AG10803 (cell line): ENCODE measurements at places on chromosomes 11 and 22.
A peak's percentile ranks its signal among the peaks of the same experiment; 100 is the strongest.

GRCh38 chr22:29635734-29636357 lies 32.4 kb downstream of the NF2 start:
- peak; percentile 76 for DNase-seq

DNA sequence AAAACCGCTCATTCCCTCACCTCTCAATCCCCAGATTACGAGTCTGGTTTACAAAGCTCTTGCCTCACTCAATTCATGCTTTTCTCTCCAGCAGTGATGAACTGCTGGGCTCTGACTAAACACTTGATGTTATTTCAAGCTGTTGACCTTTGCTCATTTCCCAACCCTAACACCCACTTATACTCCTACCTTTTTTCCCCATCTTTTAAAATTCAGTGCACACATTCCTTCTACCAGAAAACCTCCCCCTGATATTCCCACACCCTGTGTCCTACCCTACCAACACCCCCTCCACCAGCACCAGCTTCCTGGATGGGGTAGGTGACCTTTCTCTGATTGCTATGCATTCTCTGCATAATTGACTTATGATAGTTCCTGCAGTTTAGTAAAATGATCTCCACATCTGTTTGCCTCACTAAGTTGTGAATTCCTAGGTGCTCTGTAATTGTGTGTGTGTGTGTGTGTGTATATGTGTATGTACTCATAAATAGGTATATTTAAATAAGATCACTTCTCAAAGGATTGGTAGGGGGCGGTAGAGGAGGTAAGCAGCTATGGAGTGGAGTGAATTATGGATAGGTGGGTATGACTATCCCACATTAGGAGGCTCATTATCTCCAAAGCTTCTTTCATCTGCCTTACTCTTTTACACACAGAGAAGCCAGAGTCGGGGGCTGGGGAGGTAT lies 842 bp downstream of the HEPACAM start:
- peak; percentile 86 for DNase-seq

DNA sequence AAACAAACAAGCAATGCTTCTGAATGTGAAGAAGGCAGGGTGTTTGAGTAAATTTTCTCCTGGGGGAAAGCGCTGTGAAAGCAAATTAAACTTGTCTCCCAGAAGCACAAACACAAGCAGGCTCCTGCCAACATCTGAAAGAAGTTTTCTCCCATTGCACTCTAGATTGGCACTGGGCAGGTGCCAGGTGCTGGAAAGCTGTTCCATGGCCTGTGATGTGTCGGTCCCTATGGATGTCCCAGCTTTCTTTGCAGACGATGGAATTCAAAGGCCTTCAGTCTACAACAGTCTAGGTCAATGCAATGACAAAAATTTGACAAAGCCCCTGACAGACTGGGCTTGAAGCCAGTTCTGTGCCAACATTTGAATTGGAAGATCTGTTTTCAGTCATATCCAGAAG lies 246.1 kb upstream of the NARS2 start:
- DNase-seq, result no peak

DNA sequence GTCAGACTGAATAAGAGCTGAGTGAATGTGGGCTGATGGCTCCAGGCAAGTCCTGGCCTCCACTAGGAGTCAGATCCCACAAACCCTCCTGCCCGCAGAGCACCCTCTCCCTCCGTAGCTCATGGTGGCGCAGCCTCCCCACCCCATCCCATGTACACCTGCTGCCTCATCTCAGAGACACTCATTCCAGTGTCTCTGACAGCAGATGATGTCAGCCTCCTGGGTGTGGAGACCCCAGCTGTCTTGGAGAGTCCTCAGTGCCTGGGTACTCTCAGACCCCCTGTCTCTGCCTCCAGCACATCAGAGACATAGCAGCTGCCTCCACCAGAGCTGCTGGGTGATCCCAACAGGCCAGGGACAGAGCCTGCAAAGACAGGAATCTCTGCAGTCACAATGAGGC lies 9.5 kb downstream of the IGLL5 start:
- DNase-seq, result no peak

DNA sequence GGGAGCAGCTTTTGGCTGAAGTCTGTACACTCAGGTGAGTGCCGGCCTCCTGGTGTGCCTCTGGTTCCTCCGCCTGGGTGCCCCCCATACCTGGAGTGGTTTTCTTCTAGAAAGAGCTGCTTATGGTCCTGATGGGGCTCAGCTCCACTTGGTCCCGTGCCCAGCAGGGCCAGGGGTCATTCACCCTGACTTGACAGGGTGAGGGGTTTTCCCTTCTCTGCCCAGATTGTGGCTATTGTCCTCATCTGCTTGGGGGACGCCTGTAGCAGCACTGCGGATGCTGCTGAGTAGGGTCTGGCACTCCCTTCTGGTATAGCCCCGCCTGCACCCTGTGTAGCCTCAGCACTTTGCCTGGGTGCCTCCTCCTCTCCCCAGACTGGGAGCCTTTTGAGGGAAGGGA lies 8.2 kb downstream of the OMP start:
- DNase-seq, result no peak

DNA sequence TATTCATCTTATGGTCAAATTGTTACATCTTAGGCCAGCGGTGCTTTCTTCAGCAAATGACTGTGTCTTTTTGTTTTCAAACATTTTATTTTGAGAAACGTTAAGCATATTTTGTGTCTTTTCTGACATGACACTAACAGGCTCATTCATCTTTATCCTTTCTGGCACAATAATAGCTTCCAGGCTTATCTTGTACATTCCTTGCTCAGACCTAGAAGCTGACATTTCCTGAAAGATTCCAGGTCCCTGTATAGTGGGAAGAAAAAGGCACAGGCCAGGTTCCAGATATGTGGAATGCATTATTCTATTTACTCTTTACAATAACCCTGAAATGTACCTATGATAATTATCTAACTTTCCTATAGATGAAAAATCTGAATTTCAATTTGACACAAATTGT lies 379.1 kb upstream of the B3GAT1 start:
- no peak for DNase-seq

GRCh38 chr11:9760193-9760575 lies 96.3 kb downstream of the SWAP70 start:
- peak; percentile 99 for DNase-seq

DNA sequence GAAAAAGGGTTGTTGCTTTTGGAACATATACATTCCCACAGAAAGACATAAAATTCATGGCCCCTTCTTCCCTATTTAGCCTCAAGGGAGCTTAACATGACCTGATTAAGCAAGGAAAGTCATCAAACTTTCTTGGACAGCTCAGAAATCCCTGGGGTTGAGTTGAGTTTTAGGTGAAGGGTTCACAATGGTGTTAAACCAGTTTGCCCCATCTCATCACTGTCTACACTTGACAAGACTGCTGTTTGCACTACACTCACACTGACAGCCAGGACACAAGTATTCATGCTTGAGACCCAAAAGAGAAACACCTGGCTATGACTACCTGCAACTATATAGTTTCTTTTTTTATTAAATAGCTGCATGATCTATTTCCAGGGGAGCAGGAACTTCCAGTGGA lies 209.8 kb upstream of the TMEM45B start:
- no peak for DNase-seq

GRCh38 chr22:30969532-30970355 lies 679 bp downstream of the TUG1 start:
- peak; percentile 45 for DNase-seq

- DNase-seq, result peak; percentile 17
These were observed 39.6 kb upstream of the HORMAD2 start for GRCh38 chr22:30040499-30041260.

GRCh38 chr11:2991452-2992233 lies 486 bp downstream of the NAP1L4 start:
- DNase-seq, result peak; percentile 29

GRCh38 chr22:43090130-43090789 lies 1.1 kb upstream of the TTLL1 start:
- DNase-seq, result peak; percentile 89

DNA sequence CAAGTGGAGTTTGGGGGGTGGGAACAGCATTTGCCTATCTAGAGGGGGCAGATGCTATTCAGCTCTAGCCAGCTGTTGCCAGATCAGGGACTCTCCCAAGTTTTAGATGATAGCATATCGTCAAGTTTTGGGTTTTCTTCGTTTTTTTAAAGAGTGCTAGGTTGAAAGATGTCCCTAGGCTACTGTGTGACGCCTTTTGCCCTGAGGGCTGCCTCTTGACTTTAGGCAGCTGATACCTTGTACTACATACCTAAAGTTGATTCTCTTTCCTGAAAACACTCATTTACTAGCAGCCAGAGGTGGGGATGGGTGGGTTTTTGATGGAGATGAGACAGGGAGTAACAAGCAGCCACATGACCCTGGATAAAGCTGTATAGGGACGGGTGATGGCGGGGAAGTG lies 87.1 kb downstream of the ABTB2 start:
- DNase-seq, result no peak

GRCh38 chr11:118194835-118195627 lies 18.6 kb upstream of the SCN2B start:
- peak; percentile 74 for DNase-seq

- no peak for DNase-seq
These were observed 28.2 kb upstream of the LIPT2 start for GRCh38 chr11:74521666-74522252.

DNA sequence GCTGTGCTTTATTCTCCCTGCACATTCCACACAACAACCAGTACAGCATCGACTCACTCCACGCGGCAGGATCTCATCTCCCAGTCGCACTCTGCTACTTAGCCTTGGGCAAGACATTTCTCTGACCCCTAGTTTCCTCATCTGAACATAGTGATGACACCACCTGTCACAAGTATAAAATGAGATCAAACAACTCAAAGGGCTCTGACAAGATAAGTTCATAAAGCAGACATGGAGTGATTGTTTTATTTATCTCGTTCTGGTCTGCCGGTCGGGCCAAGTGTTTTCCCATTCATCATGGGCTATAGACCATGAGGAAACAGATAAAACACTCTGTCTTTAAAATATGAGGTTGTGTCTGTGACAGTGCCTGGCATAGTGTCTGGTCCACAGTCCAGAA lies 35.0 kb downstream of the DSCAML1 start:
- DNase-seq, result no peak

DNA sequence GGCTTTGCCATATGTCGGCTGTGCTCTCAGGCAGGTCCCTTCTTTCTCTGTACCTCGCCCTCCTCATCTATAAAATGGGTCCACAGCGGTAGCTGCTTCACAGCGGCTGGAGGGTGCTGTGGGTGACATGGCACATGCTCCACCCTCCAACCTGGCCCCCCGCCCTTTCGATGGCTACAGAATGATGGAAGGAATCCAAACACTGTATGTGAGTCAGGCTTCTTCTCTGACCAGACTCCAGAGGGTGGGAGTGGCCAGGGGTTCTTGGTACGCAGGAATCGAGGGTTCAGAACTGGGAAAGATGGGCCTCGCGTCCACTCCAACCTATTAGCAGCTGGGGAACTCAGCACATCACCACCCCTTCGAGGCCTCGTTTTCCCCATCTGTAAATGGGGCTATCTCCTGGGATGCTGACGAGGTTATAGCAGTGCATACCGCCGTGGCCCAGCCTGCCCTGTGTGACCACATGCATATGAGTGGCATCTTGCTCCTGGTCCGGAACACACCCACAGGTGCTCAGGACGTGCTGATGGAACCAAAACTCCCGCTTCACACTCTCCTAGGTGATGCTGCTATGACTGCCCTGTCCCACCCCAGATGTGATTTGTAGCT lies 26.4 kb downstream of the MN1 start:
- peak; percentile 60 for DNase-seq

GRCh38 chr11:92986585-92986984 lies 17.1 kb downstream of the MTNR1B start:
- no peak for DNase-seq

GRCh38 chr11:66188580-66188979 lies 79.9 kb upstream of the RAB1B start:
- DNase-seq, result peak; percentile 56

DNA sequence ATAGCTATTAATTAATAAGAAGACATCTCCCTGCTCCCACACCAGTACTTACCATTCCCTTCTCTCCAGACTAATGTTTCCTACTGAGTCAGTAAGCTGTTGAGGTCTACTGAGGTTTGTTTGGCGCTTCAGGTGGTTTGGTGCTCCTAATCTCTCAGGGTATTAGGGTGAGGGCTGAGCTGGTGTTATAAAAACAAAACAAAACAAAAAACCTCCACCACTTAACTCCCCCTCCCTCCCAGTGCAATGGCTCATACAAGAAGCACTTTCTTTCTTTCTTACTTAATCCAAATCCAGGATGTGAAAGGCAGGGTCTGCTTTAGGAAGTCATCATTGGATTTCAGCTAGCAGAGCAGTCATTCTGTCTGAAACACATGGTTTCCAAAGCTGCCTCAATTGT lies 15.3 kb downstream of the CSTPP1 start:
- DNase-seq, result no peak

- no peak for DNase-seq
These were observed 11.0 kb downstream of the MRGPRG start for GRCh38 chr11:3207526-3208189.

- peak; percentile 24 for DNase-seq
These were observed 22.0 kb upstream of the PATE1 start for GRCh38 chr11:125724125-125724524.

DNA sequence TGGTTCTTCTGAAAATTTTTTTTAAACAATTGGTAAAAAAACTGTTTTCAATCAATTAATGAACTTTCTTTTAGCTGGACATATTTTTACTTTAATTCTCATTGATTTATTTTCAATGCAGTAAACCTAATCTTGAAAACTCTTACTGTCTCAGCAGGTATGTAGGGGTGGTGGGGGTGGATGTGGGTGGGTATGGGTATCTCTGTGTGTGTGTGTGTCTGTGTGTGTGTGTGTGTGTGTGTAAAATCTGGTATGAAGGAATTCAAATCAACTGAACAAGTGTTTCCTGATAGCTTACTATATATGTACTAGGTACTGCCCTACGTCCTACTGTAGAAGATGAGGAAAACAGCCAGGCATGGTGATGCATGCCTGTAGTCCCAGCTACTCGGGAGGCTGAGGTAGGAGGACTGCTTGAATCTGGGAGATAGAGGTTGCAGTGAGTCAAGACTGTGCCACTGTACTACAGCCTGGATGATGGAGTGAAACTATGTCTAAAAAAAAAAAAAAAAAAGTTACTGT lies 75.5 kb downstream of the MRTFA start:
- DNase-seq, result no peak

DNA sequence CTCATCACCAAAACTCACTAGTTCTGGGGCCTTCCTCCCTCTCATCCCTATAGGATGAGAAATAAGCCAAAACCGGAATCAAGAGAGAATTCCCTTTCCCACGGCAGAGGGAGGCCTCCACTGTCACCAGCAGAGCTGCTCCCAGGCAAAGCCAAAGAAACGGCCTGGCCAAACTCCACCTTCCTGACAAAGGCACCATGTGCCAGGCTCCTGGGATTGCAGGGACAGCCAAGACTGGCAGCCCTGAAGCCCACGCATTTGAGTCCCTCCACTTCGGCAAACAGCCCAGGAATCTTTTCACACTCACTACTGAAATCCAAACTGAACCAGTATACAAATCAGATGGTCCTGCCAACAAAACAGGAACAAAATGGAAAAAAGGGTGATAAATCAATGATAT lies 6.1 kb downstream of the SMCO4 start:
- no peak for DNase-seq
